ENCODE measurements at places on chromosomes 7 and 10.

DNA sequence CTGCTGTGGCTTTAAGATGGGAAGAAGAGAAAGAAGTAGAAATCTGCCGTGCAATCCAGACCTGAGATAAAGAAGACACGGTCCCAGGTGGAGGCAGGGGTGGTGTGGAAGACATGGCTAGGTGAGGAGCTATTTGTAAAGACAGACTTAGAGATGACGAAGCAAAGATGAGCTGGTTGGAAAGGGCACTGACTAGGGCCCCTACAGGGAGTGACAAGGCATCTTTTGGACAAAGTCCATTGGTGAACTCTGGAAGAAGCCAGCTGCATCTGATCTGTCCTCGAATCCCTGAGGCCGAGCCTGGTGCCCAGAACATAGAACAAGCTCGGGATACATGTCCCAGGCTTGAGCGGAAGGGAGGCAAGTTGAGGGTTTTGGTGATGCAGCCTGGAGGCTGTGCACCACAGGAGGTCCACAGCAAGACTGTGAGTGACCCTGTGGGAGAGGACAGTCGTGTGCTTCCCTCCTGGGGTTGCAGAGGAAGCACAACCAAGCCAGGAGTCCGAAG is 191.2 kb downstream of the ADAM12 start:
- DNase-seq = no peak

DNA sequence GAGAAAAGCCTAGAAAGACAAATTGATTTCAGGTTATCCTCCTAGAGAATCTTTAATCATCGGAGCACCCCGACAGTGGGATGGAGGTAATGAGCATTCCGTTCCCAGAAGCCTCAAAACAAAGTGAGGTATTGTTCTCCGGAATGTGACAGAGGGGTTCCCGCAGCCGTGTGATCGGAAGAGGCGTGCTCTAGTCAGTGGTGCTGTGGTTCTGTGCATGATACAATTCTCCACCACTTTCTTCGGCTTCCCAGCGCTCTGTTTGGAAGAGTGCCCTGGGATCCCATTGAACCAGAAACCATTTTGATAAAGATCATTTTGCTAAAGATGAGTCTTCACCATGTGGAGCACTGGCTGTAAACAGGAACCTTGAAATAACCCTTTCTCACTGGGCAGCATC is 434.6 kb downstream of the PAXIP1 start:
- no peak for DNase-seq

DNA sequence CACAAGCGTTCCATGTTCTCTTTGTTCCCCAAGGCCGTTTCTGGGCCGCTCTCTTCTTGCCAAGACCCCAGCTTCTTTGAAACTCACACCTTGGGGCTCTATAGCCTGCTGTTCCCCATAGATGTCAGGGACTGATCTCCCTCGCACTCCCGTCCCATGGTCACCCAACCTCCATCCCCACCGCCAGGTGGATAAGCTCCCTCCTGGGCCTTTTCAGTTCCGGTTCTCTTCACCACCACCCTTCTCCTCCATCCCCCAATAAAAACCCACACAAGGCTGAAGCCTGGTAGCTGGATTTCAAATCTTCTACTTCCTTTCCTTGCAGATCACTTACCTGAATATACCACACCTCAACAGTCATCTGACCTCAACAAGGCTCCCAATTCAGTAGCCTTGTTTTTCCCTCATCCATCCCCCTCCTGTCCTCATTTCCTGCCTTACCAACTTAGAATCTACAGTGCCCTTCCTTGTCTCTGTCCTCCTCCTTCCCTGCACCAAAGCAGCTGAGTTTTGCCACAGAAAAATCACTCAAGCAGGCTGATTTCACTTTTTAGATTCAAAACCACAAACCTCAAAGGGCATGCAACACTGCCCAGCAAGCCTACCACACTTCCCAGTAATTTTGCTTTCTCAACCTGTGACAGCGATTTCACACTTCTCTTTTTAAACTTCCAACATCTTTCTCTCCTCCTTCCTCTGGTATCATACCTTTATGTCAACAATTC is 7.7 kb downstream of the SLC37A3 start:
- peak; percentile 34 for DNase-seq

- DNase-seq = no peak
Observed at GRCh38 chr10:117135026-117135372, 3.1 kb downstream of the VAX1 start.

DNA sequence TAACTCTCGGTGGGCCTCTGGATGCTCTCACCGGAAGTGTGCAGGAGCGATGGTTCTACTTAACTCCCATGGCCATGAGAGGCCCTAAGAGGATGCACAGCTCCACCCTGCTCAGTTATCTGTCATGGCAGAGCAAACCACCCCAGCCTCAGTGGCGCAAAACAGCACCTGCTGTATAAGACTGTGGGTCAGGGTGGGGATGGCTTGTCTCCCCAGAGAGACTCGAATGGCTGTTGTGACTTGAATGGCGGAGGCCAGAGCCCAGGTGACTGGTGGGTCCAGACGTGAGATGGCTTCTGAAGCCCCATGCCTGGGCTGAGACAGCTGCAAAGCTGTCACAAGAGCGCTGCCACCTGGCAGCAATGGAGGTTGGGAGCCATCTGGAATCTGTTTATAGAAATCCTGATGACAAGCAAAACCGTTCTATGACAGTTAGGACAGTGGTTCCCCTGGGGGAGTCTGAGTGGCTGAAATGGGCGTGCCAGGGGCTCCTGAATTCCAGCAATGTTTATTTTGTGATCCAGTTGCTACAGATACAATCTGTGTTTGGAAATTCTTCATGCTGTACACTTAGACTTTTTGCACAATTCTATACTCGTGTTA is 490.5 kb downstream of the TCERG1L start:
- DNase-seq = no peak

DNA sequence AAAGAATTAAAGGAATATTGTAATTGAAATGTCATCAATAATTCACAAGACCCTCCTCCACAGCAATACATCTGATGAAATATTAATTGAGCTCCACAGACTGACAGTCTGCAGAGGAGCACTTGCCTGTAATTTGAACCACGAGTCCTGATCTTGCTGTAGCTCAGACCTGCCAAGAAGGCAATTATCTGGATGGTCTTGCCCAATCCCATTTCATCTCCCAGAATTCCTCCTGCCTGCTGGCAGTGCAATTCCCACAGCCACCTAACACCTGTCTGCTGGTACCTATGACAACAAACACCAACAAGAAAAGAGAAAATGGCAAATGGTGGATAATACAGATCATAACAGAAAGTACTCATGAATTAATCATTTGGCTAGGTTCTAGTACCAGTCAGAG is 38.5 kb downstream of the ERCC6 start:
- DNase-seq = no peak

DNA sequence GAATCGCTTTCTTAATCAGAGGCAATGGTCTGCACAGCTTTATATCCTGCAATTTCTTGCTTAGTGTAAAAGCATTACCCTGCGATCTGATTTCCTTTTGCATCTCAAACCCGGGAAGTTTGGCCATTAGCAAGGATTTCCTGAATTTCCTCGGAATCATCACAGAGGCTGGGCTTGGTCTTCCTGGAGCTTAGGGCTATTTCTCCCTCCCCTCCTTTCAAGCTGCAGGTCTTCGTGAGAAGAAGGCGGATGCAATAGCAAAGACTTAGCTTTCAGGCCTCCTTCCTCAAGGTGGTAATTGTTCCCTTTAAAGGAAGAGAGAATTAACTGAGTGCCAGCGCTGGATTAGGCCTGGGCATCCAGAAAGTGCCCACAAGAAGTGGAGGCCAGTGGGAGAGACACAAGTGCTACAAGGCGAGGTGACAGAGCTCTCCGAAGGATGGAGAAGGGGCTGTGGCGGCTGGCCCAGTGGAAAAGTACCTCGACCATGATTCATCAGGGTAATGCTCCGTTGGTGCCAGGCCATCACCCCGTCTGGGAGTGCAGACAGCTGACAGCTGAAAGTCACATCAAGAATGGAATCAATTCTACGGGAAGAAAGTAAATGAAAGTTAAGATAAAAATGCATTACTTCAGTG is 4.0 kb upstream of the ARMS2 start:
- DNase-seq = no peak

DNA sequence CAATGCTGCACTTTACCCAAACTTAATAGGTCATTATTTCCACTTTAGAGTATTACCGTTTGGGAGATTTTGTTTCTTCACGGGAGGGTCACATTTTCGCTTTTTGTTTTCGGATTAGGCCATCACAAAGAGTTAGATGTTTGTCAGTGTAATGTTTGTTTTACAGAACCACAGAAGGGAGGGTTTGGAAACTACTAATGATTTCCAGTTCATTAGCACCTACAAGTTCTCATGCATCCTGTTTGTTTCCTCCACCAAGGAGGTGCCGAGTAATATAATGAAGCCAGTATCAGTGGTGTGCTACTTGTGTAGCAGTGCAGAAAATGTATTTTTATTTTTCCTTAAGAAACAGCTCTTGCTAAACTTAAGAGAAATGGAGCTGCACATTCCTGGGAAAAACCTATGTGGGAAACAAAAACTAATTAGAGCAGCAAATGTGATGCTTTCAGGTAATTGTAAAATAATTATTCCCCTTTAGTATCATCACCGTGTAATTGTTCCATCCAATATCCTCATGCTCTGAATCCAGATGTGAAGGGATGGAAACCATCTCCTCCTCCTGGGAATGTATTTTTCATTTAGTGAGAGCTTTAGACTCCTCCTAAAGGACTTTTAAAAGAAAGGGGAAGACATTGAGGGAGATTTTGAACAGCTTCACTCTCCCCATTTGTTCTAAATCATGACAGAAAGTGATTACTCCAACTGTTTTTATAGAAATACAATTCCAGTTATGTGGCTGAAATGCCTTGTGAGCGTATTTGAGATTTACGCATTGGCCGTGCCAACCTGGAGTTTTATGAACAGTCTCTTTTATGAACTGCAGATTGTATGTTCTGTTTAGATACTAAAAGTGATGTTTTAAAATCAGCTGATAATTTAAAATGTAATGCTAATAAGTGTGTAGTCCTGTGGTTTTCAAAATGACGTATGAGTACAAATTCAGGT is 5.6 kb downstream of the CELF2 start:
- no peak for DNase-seq

- no peak for DNase-seq
Observed at GRCh38 chr10:115566867-115567266, 473.7 kb downstream of the ATRNL1 start.

Measured in stromal cell of bone marrow (primary cell).